Hindlimb muscle (tissue), 1 donor: ENCODE measurements at places on chromosomes 4 and X. TPM values are rescaled to one million over a fixed set of nuclear protein-coding genes. Genes with fewer than 3 reads are reported as not detected.
A peak's percentile ranks its signal among the peaks of the same experiment; 100 is the strongest.

Gene SERTM2
- 1.5 TPM for polyA plus RNA-seq

Gene UCHL1
- polyA plus RNA-seq = 20.8 TPM

Gene KCNE5
- polyA plus RNA-seq = 82.6 TPM

Gene GPRASP1
- 9.8 TPM for polyA plus RNA-seq

Gene BMP3
- polyA plus RNA-seq = 0.34 TPM

DNA sequence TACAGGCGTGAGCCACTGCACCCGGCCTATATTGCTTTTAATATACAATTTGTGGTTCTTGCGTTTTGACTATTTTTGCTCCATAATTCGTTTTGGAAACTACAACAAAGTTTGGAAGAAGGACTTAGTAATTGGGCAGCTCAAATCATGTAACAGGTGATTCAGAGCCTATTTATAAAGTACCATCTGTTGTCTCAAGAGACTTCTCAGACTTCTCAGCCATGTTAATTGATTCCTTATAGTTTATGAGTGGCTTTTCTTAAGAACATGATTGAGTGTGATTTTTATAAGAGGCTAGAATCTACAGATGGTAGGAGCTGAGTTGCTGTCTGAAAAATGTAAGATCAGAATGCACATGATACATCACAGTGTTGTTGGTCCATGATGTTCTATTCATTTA is 240.2 kb downstream of the ADGRL3 start:
- no peak for DNase-seq

DNA sequence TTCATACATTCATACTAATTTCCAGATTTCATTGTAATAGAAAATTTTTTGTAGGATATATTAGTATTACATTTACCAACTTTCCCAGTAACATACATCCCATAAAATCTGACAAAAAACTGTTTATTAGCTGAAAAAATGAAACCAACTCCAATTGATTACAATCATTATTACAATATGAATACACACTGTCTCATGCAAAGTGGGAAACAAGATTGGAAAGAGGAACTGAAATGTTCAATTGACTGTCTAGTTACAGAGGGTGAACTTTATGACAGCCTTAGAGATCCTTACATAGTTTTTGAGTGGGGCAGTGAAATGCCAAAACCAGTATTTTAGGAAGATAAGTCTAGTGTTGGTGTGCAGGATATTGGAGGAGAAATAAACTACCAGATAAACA is 2.3 kb upstream of the AMBN start:
- no peak for DNase-seq

DNA sequence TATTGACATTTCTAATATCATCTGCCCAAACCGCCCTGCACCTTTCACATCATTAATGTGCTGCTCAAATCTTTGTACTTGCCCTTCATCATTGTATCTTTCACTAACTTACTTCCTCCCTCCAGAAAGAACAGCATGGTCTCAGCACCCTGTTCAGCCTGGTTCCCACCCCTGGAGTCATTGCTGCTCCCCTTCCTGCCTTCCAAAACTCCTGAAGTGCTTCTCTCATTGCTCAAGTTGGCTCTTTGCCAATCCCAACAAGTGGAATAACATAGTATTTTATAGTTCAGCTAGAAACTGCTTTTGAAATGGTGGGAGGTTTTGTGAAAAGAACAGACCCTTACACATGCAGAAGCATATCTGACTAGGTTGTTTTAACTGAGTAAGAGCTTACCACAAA is 14.0 kb upstream of the TTC29 start:
- no peak for DNase-seq

GRCh38 chr4:104531390-104531789 is 36.7 kb upstream of the CXXC4 start:
- DNase-seq = peak; percentile 3

DNA sequence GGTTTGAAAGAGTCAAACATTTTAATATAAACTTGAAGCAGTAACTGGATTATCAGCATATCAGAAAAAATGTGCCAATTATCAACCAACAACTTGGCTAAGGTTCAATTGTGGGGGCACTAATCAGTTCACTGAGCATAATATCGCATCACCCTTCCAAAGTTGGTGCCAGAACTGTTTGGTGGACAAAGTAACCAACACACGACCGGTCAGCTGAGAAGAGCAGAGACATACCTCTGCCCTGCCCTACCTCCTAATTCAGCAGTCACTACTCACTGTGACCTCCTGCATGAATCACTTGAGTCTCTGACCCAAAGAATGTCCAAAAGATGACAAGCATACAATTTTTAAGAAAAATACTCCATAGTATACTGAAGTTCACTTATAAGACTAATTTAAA is 53.2 kb downstream of the TSPAN5 start:
- DNase-seq = no peak

DNA sequence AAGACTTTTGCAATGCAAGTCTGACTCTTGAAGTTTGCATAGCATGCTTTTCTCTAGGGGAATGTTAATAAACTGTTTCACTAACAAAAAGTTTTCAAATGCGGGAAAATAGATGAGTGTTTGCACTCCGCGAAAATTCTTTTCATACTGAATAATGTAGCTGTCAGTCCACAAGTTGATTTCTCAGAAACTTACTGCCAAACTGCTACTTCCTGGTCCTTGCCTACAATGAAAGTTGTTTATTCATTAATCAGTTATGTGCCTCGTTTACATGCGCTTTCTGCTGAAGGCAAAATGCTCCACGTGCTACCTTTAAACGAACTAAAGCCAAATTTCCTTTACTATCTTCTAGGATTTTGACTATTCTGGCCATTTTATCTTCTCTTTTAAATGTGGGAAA is 166.2 kb downstream of the MAGEB17 start:
- DNase-seq = no peak

- no peak for DNase-seq
These were observed 322.0 kb downstream of the TMA16 start for GRCh38 chr4:163816494-163816893.

DNA sequence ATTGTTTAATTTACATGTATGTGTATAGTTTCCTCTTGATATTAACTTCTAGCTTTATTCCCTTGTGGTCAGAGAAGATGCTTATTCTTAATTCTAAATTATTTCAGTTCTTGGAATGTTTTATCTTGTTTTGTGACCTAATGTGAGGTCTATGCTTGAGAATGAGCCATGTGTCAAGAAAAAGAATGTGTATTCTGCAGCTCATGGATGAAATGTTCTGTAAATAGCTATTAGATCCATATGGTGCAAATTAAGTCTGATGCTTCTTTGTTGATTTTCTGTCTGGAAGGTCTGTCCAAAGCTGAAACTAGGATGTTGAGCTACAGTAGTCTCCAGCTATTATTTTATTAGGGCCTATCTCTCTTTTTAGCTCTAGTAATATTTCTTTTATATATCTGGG is 187.3 kb upstream of the RASGEF1B start:
- no peak for DNase-seq

DNA sequence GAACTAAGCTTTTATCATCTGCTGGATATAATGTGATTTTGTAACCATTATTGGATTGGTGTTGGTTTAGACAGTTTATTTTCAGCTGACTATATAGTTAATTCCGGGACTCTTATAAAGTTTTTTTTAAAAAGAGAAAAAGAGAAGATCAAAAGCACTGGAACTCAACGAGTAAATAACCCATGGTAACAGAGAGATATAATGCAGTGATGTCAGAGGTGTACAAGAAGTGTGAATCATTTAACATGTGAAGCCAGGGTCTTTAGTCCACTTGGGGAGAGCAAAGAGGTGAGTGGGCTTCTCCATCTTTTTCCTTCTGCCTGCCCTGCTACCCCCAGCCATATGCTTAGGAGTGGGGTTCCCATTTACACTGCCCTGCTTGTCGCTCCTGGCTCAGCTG is 3.2 kb downstream of the TMEM165 start:
- DNase-seq = no peak

- peak; percentile 69 for DNase-seq
These were observed 17.8 kb downstream of the SCD5 start for GRCh38 chr4:82780752-82781231.

DNA sequence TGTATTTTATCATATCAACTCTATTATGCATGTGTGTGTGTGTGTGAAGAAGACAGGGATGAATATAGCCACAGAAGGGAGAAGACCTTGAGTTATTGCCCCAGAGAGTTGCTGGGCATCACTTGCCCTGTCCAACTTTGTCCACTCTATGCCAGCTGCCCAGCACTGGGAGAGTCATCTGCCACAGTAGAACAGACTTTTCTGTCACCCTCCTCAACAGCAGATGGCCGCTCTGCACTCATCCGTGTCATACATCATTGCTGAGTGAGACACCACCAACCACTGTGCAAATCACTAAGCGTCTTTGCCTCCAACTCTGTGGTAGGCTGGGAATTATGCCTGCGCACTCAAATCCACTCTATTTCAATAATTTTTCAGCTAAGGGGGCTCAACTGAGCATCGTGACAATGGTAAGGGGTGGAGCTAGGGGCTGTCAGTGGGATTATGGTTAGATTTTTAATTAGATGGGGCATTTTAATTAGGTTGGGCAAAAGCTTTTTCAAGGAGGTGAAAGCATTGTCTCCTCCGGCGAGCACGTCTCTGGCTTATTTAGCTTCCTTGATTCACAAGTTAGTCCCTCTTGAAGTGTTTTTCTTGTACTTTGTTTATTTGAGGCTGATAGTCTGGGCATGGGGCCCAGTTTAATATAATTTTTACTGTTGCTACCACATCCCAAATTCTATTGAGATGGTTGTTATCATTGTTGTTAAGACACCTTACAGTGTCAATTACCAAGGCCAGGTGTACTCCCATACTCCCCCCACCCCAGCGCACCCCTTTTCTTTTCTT is 100.1 kb upstream of the KLF3 start:
- DNase-seq = no peak

GRCh38 chrX:92231391-92231790 is 452.2 kb downstream of the PCDH11X start:
- no peak for DNase-seq

DNA sequence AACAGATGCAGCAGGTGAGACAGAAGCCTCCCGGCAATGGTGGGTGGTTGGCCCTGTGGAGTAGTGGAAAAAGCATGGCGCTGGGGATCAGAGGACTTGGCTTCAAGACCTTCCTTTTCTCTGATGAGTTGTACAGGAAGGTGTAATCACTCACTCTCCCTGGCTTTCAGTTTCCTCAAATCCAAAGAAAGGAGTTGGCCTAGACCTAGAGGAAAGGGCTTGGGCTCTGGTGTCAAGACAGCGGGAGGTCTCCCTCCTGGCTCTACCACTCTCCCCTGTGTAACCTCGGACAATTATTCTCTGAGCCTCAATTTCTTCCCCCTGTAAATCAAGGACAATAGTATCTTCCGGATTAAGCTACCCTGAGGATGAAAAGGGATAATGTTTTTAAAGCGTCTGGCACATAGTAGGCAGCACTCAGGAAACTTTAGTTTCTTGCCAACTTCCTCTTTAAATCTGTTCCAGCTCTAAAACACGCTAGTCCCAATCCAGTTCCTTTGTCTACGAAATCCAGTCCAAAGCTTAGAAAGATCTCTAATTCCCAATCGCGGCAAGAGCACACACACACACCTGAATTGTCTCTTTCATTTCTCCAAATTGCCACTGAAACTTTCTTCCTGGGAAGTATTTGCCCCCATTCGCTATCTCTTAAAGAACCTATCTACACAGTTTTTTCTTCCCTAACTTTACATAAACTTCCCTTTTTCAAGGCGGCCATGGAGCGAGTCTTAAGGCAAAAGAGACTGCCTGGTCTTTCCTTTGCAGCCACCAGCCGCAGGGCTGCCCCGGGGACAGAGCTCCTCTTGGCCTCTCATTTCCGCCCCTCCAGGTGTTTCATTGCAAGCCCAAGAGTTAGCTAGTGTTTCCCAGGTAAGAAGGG is 29.9 kb upstream of the GPC4 start:
- no peak for DNase-seq

DNA sequence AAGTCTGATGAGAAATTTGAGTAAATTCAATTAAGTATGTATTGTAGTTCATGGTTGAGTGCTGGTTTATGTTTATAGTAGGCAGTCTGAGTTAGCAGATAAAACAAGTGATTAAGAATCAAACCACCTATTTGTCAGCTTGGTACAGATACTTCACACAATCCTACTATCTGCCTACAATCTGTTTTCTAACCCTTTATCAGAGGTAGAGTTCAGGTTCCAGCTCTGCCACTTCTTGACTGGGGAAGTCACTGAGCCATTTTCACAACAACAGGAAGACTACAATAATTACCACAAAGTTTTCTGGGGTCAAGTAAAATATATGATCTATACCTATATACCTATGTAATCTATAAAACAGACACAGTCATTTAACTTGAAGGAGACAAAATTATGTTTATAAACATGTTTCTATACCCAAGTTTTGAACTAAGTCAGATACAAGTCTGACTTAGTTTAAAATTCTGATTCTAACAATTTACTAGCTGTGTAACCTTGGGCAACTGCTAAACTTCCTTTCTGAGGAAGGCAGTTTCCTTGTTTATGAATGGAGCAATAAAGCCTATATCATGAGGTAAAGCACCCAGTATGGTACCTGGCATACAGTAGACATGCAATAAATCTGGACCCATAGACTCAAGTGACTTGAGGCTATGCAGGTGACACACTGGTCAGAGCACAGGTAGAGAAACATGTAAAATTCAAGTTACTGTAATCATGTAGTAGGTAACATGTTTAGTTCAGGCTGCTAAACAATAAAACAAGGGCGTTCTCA is 37.2 kb upstream of the BDH2 start:
- DNase-seq = no peak
